ENCODE measurements at places on chromosomes 2 and 18. TPM values are rescaled to one million over a fixed set of nuclear protein-coding genes. Genes with fewer than 3 reads are reported as not detected.

Gene SERPINB12
- total RNA-seq, result not detected

Gene PFN4
- 0.29 TPM for total RNA-seq

Gene KIAA2012
- total RNA-seq, result not detected

Gene GMCL1
- total RNA-seq, result 30.4 TPM

Gene GALNT14
- total RNA-seq, result 0.27 TPM

Gene ADD2
- total RNA-seq, result 15.0 TPM

Gene POU3F3
- not detected for total RNA-seq

Gene ADGRF3
- total RNA-seq, result 3.9 TPM

Gene FBXO15
- 0.46 TPM for total RNA-seq

Gene GAL3ST2
- total RNA-seq, result not detected

Gene CREG2
- 0.24 TPM for total RNA-seq

Gene ACOXL
- total RNA-seq, result 1.2 TPM

Gene CERKL
- 0.07 TPM for total RNA-seq

Gene GPR35
- 13.5 TPM for total RNA-seq

Gene CPO
- not detected for total RNA-seq

Gene HDAC4
- total RNA-seq, result 82.1 TPM

Gene EPHA4
- 11.5 TPM for total RNA-seq

Gene CKAP2L
- total RNA-seq, result 38.4 TPM

Gene FSHR
- total RNA-seq, result not detected

Gene CRACDL
- 1.2 TPM for total RNA-seq

Gene DCC
- total RNA-seq, result not detected

Gene CETN1
- not detected for total RNA-seq

Gene ANKRD30B
- not detected for total RNA-seq

Gene CAPN14
- 0.68 TPM for total RNA-seq

Gene ALPI
- not detected for total RNA-seq

Gene TNFAIP6
- not detected for total RNA-seq

Gene AOX1
- total RNA-seq, result 0.32 TPM

Gene MFSD2B
- total RNA-seq, result 0.07 TPM

Gene ADNP2
- 24.7 TPM for total RNA-seq

Gene CFC1
- not detected for total RNA-seq

Gene ZNF407
- 24.3 TPM for total RNA-seq

Gene NDUFB3
- 113 TPM for total RNA-seq

Gene LIMS3
- total RNA-seq, result 0.59 TPM

Gene FBXO11
- total RNA-seq, result 51.8 TPM
